ENCODE measurements at places on chromosomes 7 and 10.

GRCh38 chr10:122062831-122063674, 74.1 kb downstream of the TACC2 start:
- peak; percentile 92 for DNase-seq

DNA sequence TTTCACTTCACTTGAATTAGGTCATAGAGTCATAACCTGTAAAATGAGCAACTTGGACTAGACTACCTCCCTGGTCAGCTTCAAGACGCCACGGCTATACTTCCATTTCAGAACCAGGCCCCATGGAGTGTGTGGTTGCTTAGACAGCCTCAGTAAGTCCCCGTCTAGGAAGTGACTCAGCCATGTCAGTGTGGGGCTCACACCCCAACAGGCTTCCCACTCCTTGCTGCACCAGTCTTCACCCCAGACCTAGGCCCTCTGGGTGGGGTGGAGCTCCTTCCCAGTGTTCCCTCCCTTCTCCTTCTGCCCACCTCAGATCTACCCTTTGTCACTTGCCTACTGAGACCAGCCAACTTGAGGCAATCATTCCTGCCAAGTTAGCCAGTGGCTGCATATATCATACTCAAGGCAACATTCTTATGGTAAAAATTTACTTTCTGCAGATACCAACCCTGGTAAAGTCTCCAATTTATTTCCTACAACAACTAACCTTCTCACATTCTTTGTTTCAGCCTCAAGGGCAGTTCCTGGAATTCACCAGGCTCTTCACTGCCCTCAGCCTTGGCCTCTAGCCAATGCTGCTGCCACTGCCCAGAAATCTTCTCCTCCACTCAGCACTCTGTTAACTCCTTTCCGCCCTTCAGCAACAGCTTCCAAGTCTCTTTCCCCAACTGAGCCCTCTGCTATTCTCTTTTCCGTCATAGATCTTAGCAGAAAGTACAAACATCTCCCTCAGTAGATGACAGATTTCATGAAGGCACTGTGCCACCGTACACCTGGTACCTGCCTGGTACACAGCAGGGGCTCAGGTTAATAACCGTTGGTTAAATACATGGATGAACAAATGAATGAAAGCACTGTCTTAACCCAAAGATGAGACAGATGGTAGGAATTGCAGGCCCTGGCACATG, 31.3 kb upstream of the ZNRF2 start:
- peak; percentile 76 for DNase-seq

GRCh38 chr10:13943735-13944398, 357.1 kb downstream of the PRPF18 start:
- DNase-seq = no peak

GRCh38 chr7:106019470-106019820, 56.4 kb downstream of the CDHR3 start:
- no peak for DNase-seq

- DNase-seq = no peak
These were observed 40.4 kb upstream of the SMIM30 start for GRCh38 chr7:113158756-113159155.

DNA sequence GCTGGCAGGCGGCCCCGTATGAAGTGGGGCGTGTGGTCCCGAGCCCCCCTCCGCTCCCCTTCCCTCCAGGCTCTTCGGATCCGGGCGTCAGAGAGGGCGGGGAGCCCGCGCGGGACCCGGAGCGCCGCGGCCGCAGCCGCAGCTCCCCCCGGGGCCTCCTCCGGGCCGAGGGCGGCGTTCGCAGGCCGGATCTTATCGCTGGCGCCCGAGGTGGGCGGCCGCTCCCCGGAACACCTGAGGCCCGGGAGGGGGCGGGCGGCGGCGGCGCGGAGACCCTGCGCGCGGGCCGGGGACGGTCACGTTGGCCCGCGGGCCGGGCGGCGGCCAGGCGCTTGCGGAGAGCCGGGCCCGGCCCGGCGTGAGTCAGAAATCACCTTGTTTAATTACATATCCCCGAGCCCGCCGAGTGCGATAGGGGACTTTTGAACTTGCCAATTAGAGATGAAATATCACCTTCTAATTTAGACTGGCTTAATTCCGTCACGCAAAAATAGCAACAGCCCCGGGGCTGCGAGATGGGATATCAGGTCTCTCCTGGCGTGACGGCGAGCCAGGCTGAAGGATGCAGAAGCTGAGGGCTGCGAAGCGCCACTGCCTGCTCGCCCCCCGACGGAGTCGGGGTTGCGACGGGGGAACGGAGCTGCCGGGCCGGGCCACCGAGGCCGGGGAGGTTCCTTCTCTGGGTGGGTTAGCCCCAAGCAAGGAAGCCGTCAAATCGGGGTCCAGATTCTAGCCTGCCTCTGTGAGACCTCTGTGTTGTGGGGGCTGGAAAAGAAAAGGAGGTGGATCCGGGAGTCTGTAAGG, 43.4 kb downstream of the LDB3 start:
- peak; percentile 49 for DNase-seq

DNA sequence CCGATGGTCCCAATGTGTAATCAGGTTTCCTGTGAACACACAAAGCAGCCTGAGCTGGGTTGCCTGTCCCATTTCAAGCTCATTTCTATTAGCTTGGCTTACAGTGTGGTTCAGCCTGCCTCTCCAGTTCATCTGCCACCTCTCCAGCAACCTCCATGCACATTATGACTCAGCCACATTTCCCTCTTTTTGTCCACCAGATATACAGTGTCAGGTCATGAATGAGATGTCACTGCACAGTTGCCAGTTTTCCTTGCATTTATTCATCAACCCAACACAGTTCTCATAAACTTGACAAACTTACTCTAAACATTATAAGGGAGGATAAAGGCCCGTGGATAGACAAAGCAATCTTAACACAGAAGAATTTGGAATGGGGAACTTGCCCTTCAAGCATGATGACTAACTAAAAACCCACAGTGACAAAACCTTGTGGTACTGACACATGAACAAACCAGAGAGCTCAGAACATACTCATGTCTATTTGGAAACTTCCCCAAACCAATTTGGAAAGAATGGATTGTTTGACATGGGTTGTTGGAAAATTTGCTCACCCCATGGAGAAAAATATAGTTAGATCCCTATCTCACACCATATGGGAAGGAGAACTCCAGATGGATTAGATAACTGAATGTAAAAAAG, 2.5 kb upstream of the CFAP58 start:
- DNase-seq = no peak

GRCh38 chr7:48611993-48612392, 312.4 kb upstream of the CDC14C start:
- DNase-seq = no peak

- DNase-seq = no peak
These were observed 65.9 kb upstream of the RSU1 start for GRCh38 chr10:16883084-16883483.

GRCh38 chr10:100890673-100891317, 22.0 kb upstream of the SLF2 start:
- DNase-seq = no peak

GRCh38 chr10:69641261-69641980, 11.4 kb downstream of the FAM241B start:
- peak; percentile 40 for DNase-seq

GRCh38 chr10:70586348-70586930, 16.1 kb downstream of the PRF1 start:
- no peak for DNase-seq

DNA sequence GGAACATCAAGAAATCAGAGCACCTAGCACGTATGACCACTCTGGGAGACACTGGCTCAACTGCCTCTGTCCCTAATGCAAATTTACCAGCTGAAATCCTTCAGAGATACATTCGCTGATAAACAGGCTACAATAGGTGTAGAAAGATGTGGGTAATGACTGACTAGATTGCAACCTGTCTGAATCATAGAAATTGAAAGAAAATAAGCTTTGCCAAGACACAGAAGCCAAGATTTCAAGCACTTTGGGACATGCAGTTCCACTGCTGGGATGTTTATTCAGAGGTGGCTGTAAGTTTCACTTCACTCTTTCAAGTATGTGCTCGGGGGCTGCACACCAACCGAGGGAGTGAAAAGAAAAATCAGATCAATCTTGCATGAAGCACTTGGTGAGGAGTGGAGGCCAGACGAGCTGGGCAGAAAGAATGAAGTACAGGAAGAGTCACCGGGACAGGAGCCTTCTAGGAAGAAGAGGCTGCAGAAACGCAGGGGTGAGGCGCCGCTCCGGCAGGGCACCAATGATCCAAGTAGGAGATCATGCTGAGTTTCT, 276.7 kb downstream of the PARD3 start:
- no peak for DNase-seq

DNA sequence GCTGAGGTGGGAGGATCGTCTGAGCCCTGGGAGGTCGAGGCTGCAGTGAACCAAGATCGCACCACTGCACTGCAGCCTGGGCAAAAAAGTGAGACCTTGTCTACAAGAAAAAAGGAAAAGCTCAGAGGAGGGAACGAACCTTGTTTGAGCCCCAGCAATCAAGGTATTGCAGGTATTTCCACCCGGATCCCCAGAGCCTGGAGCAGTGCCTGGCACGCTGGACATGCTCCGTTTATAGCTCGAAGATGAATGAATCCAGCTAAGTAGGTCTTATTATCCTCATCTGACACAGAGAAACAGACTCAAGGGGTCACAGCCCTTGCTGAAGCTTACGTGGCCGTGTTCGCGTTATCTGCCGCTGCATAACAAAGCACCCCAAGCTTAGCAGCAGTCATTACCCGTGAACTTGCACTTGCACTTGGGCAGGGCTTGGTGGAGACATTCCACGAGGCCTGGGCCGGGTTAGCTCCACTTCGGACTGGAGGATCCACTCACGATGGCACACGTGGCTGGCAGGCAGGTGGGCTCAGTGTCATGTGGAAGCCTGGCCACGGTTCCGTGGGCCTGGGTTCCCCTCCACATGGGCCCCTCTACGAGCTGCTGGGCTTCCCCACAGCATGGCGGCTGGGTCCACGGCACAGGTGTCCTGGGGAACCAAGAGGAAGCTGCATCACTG, 3.2 kb upstream of the COX19 start:
- DNase-seq = peak; percentile 71

GRCh38 chr10:61902445-61903220, 1.1 kb downstream of the ARID5B start:
- DNase-seq = peak; percentile 53

DNA sequence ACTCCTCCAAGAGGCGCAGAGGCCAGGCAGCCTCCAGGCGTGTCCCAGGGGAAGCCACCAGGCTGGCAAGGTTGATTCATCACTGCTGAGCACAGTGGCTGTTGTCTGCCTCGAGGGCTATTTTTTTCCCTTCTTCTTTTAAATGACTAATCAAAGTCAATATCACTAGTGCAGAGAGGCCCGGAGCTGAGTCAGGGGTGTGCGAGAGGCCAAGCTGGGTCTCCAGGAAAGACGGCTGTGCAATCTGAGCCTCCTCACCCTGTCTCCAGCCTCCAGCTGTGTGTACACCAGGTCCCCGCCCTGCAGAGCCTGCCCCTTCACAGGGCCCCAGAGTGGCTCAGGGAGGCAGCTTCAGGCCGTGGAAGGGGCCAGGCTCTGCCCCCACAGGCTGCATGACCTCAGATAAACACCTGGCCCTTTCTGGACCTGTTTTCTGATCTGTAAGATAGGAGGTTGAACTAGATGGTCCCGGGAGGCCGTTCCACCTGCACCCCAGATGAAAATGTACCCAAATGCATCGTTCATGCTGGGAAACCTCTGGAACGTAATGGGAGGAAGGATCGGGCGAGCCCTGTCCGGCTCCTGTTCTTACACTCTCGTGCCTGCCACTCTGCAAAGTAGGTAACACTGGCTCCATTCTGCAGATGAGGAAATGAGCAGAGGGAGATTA, 3.7 kb downstream of the STX1A start:
- no peak for DNase-seq

- DNase-seq = peak; percentile 90
These were observed at the start of gene GLI3 for GRCh38 chr7:42236976-42237810. TSS of gene GLI3 (minus strand) at chr7:42237209. CDS start at chr7:42223253, 13,956 bp downstream.

- DNase-seq = peak; percentile 19
These were observed 33.2 kb upstream of the TCERG1L start for GRCh38 chr10:131344747-131345146.
